ENCODE measurements at places on chromosomes 3 and 15.

DNA sequence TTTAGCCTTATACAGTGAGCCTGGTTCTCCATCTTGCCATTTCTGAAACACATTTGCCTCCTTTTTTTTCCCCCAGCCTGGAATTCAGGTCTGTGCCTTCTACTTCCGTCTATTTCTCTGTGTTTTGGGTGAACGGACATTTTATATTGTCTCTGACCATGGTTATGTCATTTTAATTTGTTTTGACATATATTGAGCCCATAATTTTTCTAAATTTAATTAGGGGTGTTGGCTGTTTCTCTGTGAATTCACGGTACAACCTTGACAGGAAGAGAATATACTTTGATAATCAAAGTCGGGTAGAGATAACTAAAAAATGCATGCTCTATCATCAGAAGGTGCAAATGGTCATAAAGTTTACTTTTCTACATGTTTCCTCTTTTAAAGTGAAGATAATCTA, 361.4 kb downstream of the VGLL3 start:
- DNase-seq = no peak

DNA sequence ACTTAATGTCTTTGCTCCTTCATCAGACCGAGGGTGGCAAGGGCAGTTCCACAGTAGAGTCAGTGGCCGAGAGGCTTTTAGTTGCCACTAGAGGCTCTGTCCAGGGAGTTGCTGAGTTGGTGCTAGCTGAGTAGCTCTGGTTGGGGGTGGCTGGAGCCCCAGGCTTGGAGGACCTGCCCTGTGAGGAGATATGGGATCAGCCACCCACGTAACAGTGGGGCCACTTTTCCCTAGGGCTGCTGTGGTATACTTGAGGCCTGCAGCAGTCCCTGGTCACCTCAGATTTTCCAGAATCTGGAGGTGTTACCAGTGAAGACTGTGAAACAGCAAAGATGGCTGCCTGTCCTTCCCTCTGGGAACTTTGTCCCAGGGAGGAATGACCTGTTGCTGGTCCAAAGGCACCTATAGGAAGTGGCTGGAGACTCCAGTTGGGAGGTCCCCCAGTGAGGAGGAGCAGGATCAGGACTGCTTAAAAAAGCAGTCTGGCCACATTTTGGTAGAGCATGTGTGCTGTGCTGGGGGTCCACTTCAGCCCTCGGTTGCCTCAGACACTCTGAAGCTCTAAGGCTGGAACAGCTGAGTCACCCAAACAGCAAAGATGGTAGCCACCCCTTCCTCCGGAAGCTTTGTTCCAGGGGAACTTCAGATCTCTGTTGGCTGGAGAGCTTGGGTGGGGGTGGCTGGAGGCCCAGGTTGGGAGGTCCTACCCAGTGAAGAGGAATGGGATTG, 72.9 kb downstream of the AKAP13 start:
- no peak for DNase-seq

DNA sequence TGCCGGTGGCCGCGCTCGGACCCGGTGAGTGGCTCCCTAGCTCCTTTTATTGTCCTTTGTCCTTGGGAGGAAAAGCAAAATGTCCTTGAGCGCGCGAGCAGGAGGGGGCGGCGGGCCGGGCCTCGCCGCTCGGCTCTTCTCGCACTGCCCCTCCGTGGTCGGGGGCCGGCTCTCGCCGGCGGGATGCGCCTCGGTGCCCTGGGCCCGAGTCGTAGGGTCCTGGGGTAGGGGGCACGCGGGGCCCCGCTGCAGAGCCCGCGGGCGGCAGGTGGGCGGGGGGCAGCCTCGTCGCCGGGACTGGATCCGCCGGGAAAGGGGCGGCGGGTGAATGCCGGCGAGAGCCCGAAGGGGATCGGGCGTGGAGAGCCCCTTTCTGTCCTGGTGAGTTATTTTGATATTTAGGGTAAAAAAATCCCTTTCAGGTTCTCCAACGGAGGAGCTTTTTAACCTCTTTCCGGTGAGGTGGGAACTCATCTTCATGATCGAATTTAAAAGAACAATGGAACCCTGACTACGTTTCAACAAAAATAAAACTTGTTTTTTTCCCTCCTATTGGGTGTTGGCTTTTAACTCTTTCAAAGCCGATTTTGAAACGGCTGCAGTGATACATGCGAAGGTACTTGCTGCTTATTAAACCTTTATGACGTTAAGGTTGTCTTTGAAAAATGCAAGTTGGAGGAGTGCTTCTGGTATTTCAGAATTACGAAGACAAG, 16.8 kb upstream of the CHD2 start:
- peak; percentile 46 for DNase-seq

DNA sequence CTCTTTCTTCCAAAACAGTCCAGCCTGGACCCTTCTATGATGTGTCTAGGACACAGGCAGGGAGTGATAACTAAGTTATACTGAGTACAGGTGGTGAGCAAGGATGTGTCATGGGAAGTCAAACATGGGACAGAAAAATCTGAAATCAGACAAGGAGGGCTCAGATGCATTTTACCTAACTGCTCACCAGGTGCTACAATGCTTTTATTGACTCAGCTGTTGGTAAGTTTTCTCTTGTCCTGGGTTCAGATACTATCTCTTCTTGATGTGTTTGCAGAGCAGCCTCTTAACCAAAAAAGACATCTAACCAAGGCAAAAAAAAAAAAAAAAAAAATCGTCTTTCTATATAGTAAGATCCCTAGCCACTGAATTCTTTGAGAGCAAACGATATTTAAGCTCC, 378.6 kb downstream of the VPS13C start:
- DNase-seq = no peak

DNA sequence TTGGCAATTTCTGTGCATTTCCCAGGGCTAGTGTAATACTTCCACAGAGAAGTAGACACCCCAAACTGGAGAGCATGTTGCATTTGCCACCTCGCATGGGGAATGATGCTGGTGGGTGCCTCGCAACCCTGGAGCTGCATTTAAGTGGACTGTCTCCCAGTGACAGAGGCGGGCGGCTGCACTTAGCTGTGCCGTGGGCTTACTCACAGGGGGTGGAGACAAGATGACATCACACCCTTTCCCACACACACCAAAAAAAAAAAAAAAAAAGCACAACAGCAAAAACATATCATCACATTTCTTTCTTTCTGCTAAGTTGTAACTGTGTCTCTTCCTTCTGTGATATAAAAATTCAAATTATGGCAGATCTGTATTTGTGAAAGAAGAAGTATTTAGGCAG, at the start of gene ABI3BP:
ABI3BP (minus strand) TSS at position 113 of the 400 bp plus-strand sequence; CDS start at position 76, 37 bp downstream.
- peak; percentile 93 for DNase-seq

DNA sequence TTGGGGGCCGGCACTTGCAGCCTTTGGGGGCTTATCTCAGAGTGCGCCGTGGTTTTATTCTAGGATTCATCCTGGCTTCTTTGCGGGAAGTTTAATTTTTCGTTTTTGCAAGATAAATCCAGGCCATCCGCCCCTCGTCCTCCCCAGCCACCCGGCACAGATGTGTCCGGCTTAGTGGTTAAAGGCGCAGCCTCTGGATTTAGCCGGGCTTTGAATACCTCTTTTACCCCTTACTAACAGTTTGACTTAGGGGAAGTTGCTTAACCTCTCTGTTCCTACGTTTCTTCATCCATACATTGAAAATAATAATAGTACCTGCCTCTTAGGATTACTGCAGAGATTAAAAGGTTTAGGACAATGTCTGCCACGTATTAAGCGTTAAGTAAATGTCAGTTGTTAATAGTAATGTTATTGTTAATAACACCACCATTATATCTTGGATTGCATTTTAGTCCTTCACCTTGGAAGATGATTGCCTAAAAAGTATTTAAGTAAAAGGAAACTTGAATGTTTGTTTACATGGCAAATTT, 714 bp downstream of the ECT2 start:
- peak; percentile 48 for DNase-seq
